SJSA1 (cell line): ENCODE measurements at places on chromosomes 7 and 10. TPM values are rescaled to one million over a fixed set of nuclear protein-coding genes. Genes with fewer than 3 reads are reported as not detected.

DNA sequence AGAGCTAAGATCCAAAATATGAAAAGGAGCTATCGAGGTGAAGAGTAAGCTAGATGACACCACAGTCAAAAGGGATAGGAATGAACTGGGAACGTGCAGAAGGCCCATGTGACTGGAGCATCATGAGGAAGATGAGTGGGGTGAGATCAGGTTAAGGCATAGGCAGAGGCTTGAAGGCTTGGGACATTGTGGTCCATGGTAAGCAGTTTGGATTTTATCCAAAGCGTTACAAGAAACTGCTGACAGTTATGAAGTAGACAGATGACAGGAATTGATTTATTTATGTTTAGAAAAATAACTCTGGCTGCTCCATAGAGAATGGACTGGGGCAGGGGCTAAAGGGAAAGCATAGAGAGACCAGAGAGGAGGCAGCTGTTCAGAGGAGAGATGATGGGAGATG lies 18.1 kb upstream of the PANK1 start:
- no peak for DNase-seq

- no peak for DNase-seq
These were observed 5.6 kb upstream of the PCGF5 start for GRCh38 chr10:91214911-91215310.

DNA sequence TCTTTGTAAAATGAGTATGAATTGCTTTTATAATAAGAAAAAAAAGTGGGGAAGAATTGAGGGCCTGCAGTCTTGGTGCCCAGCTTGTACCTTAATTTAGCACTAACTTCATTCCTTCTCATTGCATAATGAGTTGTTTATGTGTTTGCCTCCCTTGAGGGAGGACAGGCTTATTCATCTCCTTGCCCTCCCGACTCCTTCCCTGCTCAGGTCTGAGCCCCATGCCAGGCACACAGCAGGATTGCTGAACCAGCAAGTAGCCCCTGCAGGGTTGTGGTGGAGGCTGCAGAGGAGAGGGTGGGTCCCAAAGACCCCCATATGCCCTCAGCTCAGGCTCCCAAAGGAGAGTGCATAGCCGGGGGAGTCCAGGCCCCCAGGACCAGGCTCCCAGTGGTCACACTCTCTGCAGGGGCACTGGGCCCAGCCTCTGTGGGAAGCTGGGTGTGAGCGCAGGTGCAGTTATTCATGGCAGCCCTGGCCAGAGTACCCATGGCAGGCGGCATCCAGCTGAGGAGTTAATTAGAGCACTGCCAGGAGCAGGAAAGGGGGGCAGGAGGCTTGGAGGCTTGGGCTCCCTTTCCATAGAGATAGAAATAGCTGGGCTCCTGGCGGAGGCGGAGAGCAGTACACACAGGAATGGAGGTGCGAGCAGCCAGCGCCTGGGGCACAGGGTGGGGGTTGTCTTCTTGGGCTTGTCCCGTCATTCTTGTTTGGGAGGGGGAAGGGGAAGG lies 28.2 kb upstream of the GOLGA7B start:
- no peak for DNase-seq

The SPDYE9 gene
- total RNA-seq: not detected in 2 replicates

The RBM20 gene
- total RNA-seq: 16.5 and 17.0 TPM in 2 replicates

The PILRA gene
- 0.18 and 1.7 TPM in 2 replicates for total RNA-seq

The ABCB4 gene
- 15.0 and 16.1 TPM in 2 replicates for total RNA-seq

GRCh38 chr7:101164071-101164840 lies 1.1 kb downstream of the VGF start:
- DNase-seq: peak; percentile 69

The NEBL gene
- 0.22 and 0.66 TPM in 2 replicates for total RNA-seq

GRCh38 chr7:30657131-30657530 lies 25.1 kb downstream of the CRHR2 start:
- DNase-seq: no peak

The TASOR2 gene
- 29.3 and 55.3 TPM in 2 replicates for total RNA-seq

GRCh38 chr7:50653126-50653864 lies 88.1 kb upstream of the DDC start:
- DNase-seq: peak; percentile 22

GRCh38 chr10:28788252-28788651 lies 110.9 kb downstream of the BAMBI start:
- no peak for DNase-seq

DNA sequence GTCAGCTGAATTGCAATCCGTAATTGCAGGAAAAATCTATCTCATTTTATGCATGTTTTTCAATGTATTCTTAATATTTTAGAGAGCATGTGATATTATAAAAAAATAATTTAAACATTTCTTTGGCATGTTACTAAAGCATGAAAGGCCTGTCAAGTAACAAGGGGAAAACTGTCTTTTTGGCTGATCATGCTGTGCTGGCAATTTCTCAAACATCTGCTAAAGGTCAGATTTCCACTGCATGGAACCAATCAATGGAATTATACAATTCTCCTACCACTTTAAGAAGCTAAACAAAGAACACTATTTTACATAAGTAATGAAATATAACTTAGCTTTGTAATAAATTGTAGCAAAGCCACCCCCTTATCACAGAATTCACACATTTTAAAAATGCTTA lies 49.4 kb downstream of the JMJD1C start:
- DNase-seq: no peak

The NRBF2 gene
- 12.0 and 25.7 TPM in 2 replicates for total RNA-seq

DNA sequence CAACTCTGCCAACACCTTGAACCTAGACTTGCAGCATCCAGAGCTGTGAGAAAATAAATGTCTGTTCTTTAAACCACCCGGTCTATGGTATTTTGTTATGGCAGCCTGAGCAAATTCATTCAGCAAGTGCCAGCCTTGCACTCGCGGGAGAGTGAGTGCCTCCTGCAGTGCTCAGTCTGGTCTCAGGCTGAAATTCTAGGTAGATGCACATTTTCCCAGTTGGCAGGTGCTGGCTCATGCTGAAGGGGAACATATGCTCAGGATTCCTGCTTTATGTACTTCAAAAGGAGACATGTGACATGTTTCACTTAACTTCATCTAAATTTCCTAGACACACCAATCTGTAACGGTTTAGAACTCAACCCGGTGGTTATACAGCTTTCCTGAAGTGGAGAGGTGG lies 170.8 kb downstream of the MGMT start:
- DNase-seq: no peak

DNA sequence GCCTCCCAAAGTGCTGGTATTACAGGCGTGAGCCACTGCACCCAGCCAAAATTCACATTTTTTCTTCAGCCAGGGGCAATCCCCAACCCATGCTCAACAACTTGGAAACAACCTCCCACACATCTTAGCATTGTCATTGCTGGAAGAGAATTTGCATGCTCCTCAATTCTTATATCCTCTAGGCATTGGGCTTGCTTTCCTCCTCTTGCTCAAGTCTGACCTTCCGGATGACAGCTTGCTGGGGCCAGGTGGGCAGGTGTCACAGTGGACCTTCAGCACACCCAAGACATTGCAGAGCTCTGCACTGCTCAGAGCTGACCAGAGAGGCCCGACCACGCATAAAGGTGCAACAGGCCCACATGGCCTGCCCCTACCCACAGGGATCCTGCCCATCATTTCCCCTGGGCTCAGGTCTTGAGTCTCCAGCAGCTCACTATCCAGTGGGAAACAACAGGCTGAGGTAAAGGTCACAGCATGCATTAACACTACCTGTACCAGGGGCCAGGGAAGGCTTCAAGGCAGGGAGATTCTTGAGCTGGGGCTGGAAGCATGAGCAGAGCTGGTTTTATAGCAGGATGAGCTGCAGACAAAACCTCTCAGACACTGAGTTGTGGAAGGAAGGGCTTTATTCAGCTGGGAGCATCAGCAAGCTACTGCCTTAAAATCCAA lies 6.8 kb upstream of the GPR15LG start:
- no peak for DNase-seq

- DNase-seq: no peak
These were observed 51.2 kb downstream of the PDK4 start for GRCh38 chr7:95545007-95545615.

The ETV1 gene
- total RNA-seq: 3.8 and 4.7 TPM in 2 replicates

The PLXDC2 gene
- total RNA-seq: 0.38 and 0.66 TPM in 2 replicates

- peak; percentile 94 for DNase-seq
These were observed 130.0 kb upstream of the BTBD16 start for GRCh38 chr10:122140941-122141623.

The BLNK gene
- total RNA-seq: not detected in 2 replicates

DNA sequence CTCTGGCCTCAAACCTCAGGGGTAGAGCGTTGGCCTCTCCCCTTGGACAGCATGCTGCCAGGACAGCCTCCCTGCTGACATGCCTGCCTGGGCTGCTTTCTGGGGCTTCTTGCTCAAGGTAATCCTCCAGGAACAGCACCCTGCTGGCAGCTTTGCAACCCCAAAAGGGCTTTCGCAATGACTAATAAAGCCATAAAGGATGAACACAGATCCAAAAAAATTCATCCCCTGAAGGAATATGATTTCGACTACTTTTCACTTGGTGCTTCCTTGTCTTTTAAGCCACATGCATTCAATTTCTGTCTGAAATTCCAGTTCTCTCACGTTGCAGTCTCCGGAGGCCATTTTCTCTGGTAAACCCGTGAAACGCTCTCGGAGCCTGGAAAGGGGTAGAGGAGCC lies 15.1 kb upstream of the SH3PXD2A start:
- no peak for DNase-seq

The LARP4B gene
- 37.8 and 47.7 TPM in 2 replicates for total RNA-seq

The FRMD4A gene
- total RNA-seq: 4.6 and 6.2 TPM in 2 replicates

The RNF32 gene
- 0.18 TPM in 1 of 2 replicates, not detected in the other for total RNA-seq

- DNase-seq: no peak
These were observed 488.0 kb upstream of the STEAP1 start for GRCh38 chr7:89666136-89666835.

The OIT3 gene
- not detected in 2 replicates for total RNA-seq

DNA sequence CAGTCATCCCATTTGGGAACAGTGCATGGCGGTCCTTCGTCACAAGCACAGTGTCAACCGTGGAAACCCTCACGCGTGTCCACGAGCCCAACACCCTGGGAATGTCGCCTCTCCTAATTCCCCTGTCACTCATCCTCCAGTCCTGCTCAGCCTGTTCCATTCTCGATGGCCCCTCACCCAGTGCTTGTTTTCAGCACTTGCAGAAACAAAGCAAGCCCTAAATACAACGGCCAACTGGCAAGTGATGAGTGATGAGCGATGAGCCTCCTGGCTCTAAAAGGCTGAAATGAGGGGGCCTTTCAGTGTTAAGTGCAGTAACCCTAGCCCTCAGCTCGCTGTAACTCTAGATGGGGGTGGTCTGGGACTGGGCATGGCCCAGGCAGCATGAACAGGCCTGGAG lies 22.6 kb downstream of the NKX2-3 start:
- DNase-seq: no peak
